ENCODE measurements at places on chromosomes 12 and 14.
A peak's percentile ranks its signal among the peaks of the same experiment; 100 is the strongest.

DNA sequence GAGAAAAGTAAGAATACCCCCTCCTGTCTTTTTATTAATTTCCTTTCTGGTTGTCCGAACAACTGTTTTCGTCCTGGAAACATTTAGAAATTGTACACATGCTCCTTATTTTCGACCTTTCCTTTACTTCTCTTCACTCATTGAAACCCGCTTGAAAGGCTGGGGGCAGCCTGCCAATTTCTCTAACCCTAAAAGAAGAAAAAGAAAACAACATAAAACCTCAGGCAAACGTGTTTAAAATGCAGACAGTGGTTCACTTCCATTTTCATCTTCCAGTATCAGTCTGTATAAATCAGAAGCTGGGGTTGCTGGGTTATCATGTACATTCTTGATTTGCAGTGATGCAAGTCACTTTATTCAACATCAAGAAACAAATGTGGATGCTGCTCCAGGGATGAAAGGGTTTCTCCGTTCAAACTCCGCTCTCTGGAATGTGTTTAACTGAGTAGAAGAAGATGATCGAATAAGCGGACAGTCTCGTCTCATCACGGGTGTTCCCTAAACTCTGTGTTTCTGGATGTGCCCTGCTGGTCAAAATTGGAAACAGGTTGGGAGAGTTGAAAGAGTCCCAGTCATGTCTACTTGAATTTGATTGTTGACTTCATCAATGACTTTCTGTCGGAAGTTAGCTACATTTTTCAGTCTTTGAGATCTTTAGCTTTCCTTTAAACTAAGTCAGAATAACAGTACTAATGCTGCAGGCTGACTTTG lies 1042.2 kb downstream of the BCL11B start:
- no peak for DNase-seq

DNA sequence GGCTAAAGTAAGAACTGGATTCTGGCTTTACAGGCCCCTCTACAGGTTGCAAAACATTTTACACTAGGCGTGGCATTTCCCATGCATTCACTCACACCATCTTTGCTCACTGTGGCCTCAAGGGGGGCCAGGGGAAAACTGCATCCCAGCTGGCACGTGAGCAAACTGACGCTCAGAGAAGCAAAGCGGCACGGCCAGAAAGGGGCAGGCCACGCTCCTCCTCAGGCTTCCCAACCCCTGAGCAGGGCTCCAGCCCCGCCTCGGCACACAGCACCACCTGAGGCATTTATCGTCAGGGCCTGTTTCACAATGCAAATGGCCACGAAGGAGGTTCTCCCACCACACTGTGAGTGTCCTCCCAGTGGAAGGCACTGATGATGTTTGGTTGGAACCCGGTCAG lies 90.8 kb downstream of the BCL11B start:
- no peak for DNase-seq

DNA sequence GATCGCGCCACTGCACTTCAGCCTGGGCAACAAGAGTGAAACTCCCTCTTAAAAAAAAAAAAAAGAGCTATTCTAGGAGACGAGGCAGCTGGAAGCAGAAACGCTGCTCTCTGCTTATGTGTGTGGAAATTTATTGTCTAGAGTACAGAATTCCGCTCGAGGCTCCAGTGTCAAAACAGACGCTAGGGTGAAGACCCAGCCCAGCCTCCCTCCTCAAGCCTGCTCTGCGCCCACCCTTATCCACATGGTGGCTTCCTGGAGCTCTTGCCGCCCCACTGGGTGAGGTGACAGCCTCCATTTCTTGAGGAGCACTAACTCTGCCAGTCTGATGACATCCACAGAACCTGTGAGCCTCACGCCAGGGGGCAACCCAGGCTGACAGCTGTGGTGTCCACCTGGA lies 49.5 kb upstream of the DLK1 start:
- no peak for DNase-seq

- DNase-seq: no peak
These were observed 11.9 kb downstream of the BCL11B start for GRCh38 chr14:99260116-99260515.

- peak; percentile 86 for DNase-seq
These were observed 76.3 kb downstream of the SCAF11 start for GRCh38 chr12:45914090-45914489.

DNA sequence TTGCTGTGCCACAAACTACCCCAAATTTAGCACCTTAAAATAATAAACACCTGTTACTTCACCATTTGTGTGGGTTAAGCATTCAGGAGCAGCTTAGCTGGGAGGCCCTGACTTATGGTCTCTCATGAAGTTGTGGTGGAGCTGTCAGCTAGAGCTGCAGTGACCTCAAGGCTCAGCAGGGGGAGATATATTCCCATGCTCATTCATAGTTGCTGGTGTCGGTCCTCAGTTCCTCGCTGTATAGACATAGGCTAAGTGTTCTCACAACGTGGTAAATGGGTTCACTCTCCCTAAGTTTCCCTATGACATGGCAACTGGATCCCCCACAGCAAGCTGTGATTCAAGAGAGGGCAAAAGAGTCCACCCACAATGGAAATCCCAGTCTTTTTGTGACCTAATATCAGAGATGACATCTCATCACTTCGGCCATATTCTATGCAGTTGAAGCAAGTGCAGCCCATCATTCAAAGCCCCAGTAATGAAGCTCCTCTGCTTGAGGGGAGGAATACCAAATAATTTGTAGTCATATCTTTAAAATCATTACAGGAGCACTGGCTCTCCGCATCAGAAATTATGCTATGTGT lies 41.1 kb downstream of the PRB3 start:
- peak; percentile 70 for DNase-seq

DNA sequence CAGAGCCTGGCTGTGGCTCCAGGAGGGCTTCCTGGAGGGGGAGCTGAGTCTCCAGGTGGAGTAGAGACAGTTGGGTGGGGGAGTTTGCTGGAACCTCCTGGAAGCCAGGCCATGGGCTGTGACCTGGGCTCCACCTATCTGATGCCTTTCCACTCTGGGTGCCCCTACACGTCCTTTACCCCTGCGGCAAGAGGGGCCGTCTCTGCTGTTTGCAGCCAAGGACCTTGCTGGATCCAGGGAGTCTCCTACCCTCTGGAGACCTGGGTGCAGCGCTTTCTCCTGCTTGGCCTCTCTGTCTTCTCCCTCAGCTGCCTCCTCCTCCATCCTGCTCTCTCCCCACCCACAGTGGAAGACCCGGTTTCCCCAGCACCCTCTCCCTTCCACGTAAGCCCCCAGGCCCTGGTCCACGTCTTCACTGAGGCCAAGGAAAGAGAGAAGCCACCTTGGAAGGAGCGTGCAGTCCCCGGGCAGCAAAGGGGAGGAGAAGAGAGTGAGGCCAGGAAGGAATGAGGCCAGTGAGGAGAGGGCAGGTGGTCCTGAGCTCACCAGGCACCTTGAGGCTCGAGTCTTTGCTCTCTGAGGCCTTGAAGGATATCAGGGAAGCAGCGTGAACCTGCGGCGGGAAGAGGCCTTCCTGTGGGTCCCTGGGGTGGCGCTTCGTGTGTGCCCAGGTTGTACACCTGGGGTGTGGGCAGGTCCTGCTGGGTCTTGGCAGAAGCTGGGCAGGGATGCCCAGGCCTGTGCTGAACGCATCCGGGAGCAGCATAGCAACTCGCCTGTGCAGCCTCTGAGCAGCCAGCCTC lies 294.3 kb upstream of the RTL1 start:
- DNase-seq: no peak

GRCh38 chr12:62843716-62844115 lies 91.2 kb downstream of the PPM1H start:
- DNase-seq: no peak

- DNase-seq: peak; percentile 77
These were observed 6.3 kb upstream of the ITGB7 start for GRCh38 chr12:53213348-53213747.
